ENCODE measurements at places on chromosomes 3 and 15.

GRCh38 chr3:11435440-11436165 lies 163.4 kb downstream of the ATG7 start:
- DNase-seq, result no peak

DNA sequence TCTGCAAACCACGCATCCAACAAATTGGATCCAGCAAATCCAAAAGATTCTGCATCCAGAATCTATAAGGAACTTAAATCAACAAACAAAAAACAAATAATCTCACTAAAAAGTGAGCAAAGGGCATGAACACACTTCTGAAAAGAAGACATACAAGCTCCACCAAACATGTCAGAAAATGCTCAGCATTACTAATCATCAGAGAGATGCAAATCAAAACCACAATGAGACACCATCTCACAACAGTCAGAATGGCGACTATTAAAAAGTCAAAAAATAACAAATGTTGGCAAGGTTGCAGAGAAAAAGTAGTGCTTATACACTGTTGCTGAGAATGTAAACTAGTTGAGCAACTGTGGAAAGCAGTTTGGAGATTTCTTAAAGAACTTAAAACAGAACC lies 21.6 kb upstream of the SLC25A36 start:
- DNase-seq, result no peak

DNA sequence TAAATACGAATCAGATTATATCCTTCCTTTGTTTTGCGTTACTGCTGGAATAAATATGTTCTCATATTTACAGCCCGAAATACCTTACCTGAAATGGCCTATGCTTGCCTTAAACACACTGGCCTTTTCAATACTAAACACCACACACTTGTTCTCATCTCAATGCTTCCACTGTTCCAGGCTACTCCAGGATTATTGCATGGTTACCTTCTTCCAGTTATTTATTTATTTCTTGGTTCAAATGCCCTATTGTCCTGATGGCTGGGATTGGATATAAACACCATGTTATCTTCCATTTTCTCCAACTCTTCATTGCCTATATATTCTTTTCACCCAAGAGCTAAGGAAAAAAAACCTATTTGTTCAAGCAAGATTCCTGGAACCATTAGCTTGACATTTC lies 125.3 kb downstream of the SI start:
- no peak for DNase-seq

DNA sequence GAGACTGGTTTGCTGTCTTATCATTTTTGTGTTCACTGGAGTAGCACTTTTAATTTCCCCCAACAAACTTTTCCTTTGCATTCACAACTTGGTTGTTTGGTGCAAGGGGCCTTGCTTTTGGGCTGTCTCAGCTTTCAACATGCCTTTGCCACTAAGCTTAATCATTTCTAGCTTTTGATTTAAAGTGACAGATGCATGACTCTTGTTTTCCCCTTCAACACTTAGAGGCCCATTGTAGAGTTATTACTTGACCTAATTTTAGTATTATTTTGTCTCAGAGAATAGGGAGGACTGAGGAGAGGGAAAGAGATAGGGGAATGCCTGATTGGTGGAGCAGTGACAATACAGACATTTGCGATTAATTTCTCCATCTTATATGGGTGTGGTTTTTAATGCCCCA lies 340.1 kb upstream of the MANF start:
- no peak for DNase-seq

DNA sequence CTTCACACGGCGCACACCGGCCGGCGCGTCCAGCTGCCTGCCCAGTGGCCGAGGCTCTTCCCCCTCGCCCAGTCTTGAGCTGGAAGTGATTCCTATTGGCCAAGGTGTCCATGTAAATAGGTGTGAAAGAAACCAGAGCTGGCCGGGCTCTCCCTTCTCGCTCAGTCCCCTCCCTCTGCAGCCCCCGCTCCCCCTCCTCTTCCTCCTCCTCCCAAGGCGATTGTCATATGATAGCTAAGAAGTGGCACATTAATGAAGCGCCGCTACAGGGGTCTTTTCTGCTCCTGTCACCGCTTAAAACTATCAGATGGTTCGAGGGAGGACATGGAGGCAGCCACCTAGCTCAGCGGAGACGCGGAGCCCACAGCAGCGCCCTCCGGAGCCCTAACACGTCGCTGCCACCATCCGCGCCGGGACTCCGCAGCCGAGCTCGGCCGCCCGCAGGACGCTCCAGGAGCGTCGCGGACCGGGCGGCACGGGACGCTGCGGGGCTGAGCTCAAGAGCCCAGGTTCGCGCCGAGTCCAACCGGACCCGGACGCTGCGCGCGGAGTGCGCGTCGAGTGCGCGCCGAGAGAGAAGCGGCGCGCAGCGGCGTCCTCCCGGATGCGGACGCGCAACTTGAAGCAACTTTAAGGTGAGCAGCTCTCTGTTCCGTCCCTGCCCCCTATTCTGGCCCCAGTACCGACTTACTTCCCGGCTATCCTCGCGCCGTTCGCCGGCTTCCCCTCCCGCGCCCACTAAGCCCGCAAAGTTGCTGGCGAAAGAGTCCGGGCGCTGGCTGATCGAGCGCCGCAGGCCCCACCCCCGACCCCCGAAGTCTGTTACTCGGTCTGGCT lies at the start of gene FOXB1:
Gene FOXB1, plus strand, starts transcription at position 303 of the 837 bp plus-strand sequence. CDS start 653 bp downstream, outside the sequence.
- DNase-seq, result peak; percentile 19

- no peak for DNase-seq
Measured at GRCh38 chr3:4047366-4047765, 248.1 kb downstream of the LRRN1 start.

- DNase-seq, result no peak
Measured at GRCh38 chr3:102394517-102394916, 40.3 kb upstream of the ZPLD1 start.

DNA sequence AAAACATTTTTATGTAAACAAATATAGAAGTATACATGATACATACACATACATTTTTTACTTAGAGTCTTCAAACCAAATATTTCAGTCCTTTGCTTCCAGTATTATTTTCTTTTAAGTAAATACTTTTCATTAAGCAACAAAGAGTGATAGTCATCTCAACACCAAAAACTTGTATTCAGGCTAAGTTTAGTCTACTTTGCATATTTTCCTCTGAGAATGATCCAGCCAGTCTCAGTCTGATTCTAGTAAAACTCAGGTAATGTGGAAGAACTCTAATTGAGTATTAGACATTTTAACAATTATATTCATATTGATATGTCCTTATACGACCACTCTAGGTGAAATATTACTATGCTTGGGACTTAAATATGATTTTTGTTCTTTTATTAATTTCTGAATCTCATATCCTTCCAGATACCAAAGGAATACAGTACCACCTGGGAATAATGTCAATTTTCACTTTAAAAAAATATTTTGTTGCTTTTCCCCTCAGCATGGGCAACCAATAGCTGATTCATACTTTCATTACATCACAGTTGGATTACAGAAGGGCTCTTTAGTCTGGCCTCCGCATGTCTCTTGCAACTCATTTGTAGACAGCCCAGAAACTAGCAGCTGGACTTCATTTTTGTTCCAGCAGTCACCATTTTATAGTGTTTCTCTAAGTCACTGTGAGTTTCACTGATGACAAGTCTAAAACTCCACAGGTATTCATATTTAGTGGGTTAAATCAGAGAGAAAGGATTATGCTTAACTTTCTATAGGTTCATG lies 390.4 kb downstream of the ZBTB20 start:
- DNase-seq, result no peak

GRCh38 chr3:171353423-171353822 lies 106.8 kb downstream of the TNIK start:
- DNase-seq, result no peak

DNA sequence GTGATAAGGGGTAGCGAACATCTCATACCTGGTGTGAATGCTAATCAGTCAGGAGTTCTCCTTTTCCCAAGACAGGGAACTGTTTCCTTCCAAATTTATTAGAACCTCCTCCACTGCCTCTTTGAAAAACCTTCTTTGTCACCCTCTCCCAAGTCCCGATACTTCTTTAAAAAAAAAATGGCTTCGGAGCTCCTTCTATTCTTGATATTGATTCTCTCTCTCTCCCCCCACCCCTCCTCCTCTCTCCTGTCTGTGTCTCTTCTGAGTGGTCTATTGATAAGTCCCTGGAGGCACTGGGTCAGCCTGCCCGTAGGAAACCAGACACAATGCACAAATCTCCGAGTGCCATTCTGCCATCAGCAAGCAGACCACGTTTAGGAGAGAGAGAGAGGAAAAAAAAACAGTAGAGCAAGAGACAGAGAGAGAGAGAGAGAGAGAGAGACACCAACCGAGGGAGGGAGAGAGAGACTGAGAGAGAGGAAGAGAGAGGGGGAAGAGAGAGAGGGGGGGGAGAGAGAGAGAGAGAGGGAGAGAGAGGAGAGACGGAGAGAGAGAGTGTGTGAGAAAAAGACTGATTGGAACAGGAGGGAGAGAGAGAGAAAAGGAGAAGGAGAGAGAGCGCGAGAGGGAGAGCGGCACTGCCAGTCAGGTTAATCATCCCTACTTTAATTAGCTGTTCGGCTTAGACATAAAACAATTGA lies 160.9 kb downstream of the TIGIT start:
- DNase-seq, result peak; percentile 24

DNA sequence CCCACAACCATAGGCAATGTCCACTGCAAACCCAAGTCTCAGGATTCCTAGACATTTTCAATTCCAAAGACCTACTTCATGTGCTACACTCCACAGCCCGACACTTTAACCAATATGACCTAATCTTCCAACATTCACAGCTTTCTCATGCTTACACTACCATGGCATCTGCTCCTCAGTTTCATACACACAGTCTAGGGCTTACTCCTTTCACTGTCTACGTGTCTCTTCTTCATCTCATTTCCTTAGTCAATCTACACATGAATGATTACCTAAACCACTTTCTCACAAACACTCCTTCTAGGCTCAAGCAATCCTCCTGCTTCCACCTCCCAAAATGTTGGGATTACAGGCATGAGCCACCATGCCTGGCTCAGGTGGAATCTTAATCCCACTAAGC lies 106.3 kb downstream of the STAG1 start:
- DNase-seq, result no peak

DNA sequence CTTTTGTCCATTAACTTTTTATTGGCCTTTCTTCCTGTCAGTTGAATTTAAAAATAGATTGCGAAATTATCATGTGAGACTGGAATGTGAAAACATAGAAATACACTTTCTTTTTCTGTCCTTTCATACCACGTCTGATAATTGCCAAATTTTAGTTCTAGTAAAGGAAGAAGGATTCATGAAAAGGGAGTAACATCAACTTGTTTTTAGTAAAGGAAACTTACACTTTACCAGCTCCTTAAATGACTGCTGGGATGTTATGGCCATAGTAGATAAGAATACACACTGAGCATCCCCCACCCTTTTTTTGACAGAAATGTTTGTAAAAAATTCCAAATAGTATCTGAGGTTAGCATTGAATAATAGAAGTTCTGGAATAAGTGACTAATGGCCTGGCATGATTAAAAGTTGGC lies 137.9 kb downstream of the NEO1 start:
- no peak for DNase-seq

DNA sequence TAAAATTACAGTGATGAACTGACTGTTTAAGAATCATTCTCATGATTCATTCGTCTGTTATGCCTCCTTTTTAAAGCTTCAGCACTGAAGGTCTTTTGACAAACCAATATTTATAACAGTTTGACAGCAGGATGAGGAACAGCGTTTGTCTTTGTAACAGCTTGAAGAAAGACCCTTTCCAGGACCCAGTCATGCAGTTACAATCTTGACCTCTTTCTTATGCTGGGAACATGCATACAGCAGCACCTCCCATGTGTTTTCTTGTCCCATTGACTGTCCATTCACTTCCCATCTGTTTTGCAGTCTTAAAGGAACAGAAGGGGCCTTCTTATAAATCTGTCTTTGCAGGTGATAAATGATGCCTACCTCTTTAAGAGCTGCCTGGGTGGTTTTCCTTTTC lies 87.2 kb downstream of the OPA1 start:
- DNase-seq, result no peak

All from right hindlimb (tissue), 1 donor.